ENCODE measurements at places on chromosomes 11 and 22.

GRCh38 chr11:78453140-78453935, 35.7 kb upstream of the GAB2 start:
- no peak for DNase-seq

- no peak for DNase-seq
These were observed 7.7 kb upstream of the NCR3LG1 start for GRCh38 chr11:17343907-17344306.

DNA sequence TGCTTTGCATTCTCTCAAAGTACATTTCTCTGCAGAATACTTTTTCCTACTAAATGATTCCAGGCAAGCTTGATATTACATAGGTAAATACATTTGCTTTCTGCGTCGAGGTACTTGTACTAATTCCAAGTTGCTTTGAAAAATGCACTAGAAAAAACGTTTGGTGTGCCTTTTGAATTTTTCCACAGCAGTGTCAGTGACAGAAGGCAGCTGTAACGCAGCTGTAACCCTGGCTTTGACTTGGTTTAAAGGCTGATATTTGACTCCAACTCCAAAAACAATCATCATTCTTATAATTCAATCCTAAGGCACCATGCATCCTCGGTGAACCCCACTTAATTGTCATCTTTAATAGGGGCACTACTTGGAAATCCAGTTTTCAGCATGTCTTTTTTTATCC, 125.0 kb downstream of the MAML2 start:
- DNase-seq: no peak

DNA sequence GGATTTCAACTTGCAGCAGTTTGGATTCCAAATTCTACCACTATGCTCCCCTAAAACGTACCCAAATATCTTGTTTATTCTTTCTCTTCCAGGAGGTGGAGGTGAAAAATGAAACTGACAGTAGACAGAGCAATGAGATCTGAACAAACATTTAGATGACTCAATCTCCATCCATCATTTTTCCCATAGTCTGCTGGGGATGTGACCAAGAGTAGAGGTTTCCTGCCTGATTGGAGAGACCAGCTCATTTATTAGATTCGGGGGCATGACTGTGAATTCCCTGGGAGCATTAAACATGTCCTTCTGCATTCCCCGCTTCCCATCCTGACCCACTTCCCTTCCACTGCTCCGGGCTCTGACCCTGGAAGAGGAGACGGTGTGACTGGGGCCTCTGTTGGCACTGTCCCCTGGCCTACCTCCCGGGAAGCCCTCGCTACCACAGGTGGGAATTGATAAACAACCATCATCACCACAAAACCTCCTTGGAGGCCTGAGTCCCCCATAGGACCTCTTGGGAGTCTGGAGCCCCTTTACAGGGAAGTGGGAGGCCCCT, 20.3 kb downstream of the DKK3 start:
- DNase-seq: no peak

DNA sequence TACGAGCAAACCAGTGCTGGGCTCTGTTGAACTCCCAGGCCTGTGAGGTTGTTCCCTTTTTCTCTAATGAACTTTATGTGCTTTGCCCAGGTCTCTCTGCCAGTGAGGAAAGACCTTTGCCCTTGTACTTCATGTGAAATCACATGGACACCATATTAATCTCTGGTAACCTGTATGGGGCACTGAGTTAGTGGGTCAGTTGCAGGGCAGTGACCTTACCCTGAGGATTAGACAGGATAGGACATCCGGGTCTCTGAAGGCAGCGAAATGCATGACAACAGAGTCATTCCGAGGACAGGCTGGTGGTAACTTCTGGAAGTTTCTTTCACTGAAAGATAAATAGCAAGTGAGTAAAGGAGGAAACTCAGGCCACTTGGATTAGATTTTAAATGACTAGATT, 93.7 kb downstream of the ZBTB16 start:
- DNase-seq: no peak

GRCh38 chr11:73760135-73760678, 667 bp downstream of the RAB6A start:
- DNase-seq: no peak

DNA sequence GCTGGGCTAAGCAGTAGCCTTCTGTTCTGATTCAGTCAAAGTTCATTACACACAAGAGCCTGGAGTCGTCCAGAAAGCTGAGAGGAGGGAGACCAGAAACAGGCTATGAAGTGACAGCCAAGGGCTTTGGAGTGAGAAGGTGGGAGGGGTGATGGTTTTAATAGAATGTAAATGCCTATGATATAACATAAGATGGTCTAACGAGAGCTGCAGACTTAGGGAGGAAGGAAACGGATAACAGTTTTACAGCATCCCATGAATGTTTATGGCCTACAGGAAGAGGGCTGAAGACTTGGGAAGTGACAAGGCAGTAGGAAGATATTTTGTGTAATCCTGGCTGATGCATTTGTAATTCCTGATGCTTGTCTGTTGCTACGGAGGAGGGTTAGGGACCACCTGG, 62.0 kb downstream of the DHCR7 start:
- DNase-seq: no peak

GRCh38 chr11:18229501-18229900, 7.1 kb downstream of the SAA4 start:
- no peak for DNase-seq

DNA sequence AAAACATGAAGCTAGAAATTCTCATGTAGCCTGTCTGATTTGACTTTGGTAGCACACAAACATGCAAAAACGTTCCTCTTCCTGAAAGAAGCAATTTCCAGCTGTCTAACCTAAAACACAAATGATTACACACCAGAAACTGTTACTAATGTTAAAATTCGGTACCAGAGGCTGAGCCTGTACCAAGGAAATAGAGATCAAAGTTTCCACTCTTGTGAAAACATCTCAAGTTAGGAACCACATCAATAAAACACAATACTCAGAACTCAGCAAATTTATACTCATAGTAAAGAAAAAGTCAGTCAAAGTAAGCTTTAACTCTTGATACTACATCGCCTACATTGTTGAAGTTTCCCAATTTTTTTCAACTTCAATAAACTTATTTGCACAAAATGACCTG, 107.8 kb downstream of the FCHSD2 start:
- no peak for DNase-seq

DNA sequence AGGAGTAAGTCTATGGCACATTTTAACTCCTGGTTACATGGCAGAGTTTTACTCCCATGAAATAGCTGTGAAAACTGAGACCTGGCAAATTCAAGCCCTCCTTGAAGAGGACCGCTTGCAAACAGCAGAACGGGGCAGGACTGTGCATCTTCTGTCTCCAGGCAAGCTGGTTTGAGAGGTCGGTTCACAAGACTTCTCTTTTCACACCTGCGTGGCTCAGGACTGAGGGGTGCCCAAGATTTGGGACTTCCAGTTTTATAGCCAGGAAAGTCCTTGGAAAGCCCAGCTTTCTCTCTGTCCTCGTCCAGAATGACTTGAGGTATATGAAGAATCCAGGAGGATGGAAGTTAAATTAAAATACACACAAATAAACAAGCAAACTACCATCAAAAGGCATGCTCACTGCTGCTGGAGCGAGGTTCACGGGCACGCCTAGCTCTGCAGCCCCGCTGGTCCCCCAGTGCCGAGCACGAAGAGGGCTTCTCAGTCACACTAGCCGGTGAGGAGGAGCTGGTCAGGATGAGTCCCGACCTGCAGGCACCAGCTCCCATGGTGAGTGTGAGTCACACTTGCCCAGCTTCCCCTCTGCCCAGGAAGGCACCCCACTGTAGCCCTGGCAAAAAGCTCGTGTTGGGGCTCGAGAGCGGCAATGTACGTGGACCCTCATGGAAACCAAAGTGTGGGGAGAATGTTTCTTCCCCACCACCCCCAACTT, 1382.4 kb downstream of the BRD1 start:
- no peak for DNase-seq

GRCh38 chr11:18449251-18449650, 6.4 kb upstream of the LDHAL6A start:
- DNase-seq: no peak

- no peak for DNase-seq
These were observed 350.7 kb upstream of the NARS2 start for GRCh38 chr11:78925387-78925786.

GRCh38 chr22:17780741-17781318, 6.6 kb upstream of the BID start:
- no peak for DNase-seq

DNA sequence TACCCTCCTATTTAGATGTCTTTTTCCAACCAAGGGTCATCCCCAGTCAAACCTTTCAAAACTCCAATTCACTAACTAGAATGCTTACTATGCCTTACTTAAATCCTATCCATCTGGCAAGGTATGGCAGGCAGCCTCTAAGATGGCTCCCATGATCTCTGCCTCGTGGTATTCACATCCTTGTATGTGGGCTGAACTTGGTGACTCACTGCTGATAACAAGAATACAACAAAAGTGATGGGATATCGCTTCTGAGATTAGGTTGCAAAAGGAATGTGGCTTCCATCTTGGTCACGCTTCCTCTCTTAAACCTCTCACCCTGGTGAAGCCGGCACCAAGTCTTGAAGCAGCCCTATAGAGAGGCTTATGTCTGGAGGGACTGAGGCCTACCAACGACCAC, 29.6 kb upstream of the UPB1 start:
- DNase-seq: no peak

DNA sequence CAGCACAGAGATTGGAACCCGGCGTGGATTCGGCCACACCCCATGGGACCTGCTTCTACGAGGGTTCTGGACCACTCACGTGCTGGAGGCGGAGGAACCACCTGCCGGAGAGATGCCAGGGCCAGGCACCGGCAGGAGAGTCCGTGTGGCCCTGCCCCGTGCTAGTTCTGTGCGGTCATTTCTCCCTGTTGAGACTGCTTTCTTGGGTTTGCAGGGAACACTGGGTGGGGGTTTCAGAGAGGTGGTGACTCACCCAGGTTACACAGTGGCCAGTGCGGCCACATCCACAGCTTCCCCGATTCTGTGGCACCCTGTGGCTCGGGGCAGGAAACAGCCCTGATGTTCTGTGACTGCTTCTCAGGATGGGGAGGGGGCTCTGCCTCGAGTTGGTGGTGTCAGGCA, 3.6 kb upstream of the PHLDA2 start:
- DNase-seq: no peak

DNA sequence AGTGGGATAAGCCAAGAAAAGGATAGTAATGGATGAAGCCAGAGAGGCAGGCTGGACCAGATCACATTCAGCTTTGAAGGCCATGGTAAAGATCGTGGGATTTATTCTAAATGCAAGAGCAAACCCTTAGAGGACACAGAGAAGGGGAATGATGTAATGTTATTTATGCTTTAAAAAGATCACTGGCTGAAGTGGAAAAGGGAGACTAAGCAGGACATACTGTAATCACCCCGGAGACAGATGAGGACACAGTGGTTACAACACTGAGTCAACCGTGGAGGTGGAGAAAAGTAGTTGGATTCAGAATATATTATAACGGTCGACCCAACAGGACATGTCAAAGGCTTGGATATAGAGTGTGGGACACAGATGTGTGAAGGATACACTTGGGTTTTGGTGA, 38.5 kb downstream of the CDON start:
- no peak for DNase-seq

DNA sequence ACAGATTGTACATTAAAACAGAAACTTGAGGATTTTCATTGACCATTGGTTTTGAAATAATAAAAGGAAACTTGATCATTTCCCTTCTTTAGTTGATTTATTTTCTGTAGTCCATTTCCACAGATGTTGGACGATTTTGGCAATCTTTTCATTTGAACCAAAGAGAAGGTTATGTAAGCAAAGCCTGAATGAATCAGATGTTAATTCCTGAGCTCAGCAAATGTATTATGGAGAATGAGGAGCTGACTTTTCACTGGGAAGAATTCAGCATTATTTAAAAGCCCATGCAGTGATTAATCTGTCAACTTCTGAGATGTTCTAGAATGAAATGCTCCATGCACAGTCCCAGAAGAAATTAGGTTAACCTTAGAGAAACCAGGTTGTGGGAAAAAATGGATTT, 29.0 kb downstream of the ELMOD1 start:
- no peak for DNase-seq

GRCh38 chr11:8100158-8100557, 19.1 kb downstream of the TUB start:
- DNase-seq: no peak

DNA sequence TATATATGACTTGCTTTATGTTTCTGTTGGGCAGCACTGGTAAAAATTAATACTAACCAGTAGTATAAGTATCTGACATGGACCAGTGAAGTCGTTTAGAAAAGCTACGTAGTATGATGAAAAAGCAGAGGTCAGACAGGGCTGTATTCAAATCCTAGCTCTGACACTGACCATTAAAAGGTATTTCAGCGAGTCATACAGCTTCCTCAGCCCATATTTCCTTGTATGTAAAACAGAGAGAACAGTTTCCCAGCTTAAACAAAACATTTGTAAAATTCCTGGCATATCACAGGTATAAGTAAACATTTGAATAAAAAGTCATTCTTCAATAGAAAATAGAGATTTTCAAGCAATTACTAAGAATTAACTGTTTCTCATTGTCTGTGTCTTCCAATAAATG, 4.2 kb downstream of the NOX4 start:
- DNase-seq: no peak

DNA sequence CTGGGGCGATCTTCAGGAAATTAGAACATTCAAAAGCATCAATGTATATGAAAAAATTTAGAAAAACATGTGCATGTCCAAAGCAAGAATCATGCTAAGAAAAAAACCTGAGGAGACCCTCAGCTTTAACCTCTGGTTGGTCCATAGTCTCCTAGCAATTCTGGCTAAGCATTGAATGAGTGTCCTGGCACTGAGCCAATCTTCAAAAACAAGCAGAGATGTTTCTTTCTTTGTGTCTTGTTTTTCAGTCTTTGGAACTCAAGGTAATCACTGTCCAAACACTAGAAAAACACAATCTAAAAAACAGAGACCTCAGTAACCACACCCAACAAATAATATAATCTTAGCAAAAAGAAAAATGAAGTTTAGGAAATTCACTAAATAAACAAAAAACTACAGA, 205.4 kb upstream of the CARD18 start:
- no peak for DNase-seq

DNA sequence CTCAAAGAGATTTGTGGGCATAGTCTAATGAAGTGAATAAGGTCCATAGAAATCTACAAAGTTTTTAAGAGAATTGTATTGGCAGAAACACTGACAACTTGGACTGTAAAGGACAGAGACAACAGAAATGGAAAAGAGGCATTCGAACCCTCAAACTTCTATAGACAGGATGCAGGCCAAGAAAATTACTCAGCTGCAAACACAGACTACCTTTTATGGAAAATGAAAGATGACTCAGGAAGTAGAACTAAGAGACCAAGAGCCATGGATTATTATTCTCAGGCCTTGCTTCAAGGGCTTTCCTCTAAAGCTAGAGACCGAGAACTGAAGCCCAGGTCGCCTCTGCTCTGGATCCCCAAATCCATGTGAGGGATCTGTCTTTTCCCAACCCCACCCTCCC, 3.8 kb upstream of the PELI3 start:
- no peak for DNase-seq
